ENCODE measurements at places on chromosomes 6 and 20.

- DNase-seq, result peak; percentile 88
These were observed 43.9 kb upstream of the GJE1 start for GRCh38 chr6:142088858-142089216.

DNA sequence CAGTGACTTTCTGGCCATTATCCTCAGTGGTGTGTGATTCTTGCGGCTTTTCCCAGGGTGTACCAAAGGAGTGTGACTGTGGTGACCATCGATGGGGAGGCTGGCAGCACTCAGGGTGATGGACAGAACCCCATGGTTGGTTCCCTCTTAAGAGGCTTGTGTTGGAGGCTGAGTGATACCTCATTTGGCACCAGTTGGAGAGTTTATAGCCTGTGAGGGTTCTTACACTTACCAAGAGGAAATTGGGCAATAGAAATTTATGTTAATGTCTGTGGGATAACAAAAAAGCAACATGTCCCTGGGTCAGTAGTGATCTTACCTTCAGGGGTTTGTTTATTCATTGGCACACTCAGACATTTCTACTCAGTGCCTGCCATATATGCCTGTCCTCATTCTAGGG lies 37.2 kb downstream of the DAAM2 start:
- DNase-seq, result no peak

DNA sequence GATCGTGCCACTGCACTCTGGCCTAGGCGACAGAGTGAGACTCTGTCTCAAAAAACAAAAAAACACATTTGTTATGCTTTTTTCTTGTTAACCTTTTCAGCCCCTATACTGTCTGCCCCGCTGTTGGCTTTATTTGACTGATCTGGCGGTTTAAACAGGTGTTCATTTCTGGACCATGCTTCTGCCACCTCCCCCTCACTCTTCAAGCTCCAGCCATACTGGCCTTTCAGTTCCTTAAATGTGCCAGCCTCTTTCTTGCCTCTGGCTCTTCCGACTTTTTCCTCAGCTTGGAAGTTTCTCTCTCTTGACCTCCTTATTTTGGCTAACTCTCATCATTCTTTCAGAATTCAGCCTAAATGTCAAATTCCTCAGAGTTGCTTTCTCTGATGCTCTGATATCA lies 35.2 kb upstream of the TXLNB start:
- DNase-seq, result no peak

DNA sequence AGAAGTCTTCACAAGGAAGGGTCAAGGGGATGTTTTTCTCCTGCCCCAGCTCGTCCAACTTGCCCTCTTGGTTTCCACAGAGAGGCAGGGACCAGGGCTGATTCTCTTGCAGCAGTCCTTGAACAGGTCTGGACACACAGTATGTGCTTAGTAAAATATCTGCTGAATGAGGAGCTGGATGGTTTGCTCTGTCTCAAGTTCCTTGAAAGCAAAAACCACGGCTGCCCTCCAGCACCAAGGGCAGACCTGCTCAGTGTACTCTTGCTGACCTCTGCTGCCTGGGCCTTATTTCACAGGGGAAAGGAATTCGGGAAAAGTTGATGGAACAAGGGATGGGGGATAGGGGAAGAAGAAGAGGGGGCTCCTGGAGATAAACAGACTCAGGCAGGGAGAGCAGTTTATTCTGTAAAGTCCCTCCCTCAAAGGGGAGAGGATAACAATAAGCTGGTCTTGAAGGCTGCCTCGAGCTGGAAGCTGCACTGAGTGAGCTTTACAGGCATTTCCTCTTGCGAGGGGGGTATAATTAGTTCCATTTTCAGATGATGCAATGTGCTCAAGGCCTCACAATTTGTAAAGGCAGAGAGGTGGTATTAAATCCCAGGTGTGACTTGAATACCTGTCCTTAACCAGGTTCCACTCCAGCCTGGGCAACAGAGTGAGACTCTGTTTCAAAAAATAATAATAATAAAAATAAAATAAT lies 10.3 kb downstream of the KCNK5 start:
- DNase-seq, result no peak

- no peak for DNase-seq
These were observed 130.2 kb upstream of the CCN2 start for GRCh38 chr6:132081338-132081737.

GRCh38 chr6:113396730-113397129 lies 460.4 kb upstream of the MARCKS start:
- no peak for DNase-seq

DNA sequence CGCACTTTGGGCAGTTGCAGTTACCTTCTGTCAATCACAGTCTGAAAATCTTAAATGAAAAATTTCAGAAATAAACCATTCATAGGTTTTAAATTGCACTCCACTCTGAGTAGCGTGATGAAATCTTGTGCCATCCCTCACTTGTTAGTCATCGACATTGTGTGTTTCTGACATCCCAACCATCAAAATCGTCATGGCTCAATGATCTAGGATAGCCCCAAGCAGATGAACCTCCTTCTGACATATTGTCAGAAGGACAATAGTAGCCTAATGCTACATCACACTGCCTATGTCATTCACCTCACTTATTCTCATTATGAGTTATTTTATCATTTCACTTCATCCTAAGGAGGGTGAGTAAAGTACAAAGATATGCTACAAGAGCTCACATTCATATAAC lies 284.8 kb downstream of the PTPRK start:
- no peak for DNase-seq

DNA sequence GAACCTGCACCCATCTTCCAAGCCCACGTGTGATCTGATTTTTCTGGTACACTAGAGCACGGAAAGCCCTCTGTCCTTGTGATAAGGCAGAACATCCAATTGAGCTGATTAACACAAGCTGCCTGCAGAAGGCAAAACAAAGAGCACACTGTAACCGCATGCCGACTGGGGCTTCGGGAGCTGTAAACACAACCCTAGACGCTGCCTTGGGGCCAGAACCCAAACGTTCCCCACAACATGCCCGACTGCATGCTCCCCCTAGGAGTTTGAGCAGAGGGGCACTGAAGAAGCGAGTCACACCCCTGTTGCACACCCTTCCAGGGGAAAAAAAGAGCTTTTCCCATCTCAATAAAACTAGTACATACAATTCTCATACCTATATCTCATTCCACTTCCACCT lies 470.7 kb downstream of the HTR1B start:
- DNase-seq, result no peak

GRCh38 chr6:148169706-148170105 lies 172.9 kb upstream of the SASH1 start:
- peak; percentile 45 for DNase-seq

- no peak for DNase-seq
These were observed 183.2 kb upstream of the TCF21 start for GRCh38 chr6:133705731-133706130.

GRCh38 chr20:7855545-7855944 lies 84.7 kb downstream of the HAO1 start:
- no peak for DNase-seq

DNA sequence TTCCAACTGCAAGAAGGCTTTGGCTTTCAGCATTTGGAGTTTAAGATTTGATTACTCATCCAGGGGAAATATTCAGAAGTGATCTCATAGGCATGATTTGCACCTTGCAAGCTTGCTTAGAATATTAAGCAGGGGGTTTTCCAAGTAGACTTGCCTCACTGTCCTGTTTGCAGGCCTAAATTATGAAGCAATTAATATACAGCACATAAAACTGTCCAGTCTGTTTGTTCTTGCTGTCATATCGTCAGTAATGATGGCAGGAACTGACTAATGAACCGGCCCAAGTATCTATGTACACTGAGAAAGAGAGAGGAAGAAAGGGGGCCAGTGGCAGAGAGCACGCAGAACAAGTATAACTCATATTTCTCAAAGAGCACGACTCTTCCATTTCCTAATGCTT lies 212.5 kb upstream of the SUPT3H start:
- DNase-seq, result no peak

DNA sequence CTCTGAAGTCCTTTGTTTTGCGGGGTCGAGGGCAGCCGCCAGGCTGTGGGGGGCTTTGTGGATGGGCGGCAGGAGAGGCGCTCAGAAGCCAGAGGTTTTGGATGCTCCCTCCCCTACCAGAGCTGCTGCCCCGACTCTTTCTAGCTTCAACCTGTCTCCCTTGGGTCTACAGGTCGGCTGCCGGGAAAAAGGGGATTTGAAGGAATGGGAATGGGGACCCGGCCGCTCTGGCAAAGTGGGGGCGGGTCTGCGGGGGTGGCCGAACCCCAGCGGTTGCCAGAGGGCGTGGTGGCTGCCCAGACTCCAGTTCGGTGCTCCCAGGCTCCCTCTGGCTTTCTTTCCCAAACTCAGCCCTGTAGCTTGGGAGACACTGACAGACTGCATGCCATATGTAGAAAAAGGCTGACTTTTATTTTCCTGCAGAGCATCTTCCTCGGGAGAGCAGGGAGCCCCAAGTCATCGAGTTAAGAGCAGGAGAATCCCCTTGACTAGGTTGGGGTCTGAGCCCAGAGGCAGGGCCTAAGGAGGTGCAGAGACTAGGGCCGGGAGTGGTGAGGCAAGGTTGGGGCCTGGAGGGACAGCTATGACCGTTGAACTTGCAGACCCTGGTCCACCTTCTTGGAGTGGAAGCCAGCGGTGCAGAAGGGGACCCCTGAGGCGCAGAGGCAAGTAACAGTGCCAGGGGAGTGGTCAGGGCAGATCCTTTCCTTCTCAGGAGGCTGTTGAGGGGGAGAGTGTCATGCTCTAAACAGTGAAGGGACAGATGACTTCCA lies 1.4 kb upstream of the PPP1R18 start:
- DNase-seq, result no peak

- no peak for DNase-seq
These were observed 52.4 kb downstream of the MAP3K7 start for GRCh38 chr6:90534337-90535025.
